ENCODE measurements at places on chromosomes 12 and 14. TPM values are rescaled to one million over a fixed set of nuclear protein-coding genes. Genes with fewer than 3 reads are reported as not detected.

RAPGEF3 gene
- total RNA-seq: 1.5 TPM

RNASE1 gene
- total RNA-seq: 1.3 TPM

SLC8A3 gene
- total RNA-seq: not detected

KIF5A gene
- total RNA-seq: 0.17 TPM

PZP gene
- not detected for total RNA-seq

RNF31 gene
- total RNA-seq: 49.7 TPM

PA2G4 gene
- total RNA-seq: 69.7 TPM

RACGAP1 gene
- 8.5 TPM for total RNA-seq

IFI27L1 gene
- total RNA-seq: 12.5 TPM

MSI1 gene
- total RNA-seq: not detected

TMEM119 gene
- total RNA-seq: 182 TPM

PAX9 gene
- not detected for total RNA-seq

CRACR2A gene
- total RNA-seq: 3.2 TPM

PPFIA2 gene
- total RNA-seq: not detected

ACOT4 gene
- 0.09 TPM for total RNA-seq

CCNK gene
- 10.4 TPM for total RNA-seq

SCAF11 gene
- total RNA-seq: 54.1 TPM

AQP5 gene
- 5.4 TPM for total RNA-seq

FOXM1 gene
- total RNA-seq: 3.3 TPM

MUCL1 gene
- total RNA-seq: not detected

RD3L gene
- total RNA-seq: not detected

SLC25A47 gene
- total RNA-seq: not detected

RTL1 gene
- total RNA-seq: not detected

CIROP gene
- total RNA-seq: not detected

AQP2 gene
- not detected for total RNA-seq

ANG gene
- total RNA-seq: 12.8 TPM

MYO1H gene
- total RNA-seq: not detected

OAS1 gene
- total RNA-seq: 2.7 TPM

EIF2B2 gene
- 17.8 TPM for total RNA-seq

GPR65 gene
- total RNA-seq: 0.12 TPM

RERGL gene
- total RNA-seq: not detected

CPNE8 gene
- 8.1 TPM for total RNA-seq

CCDC177 gene
- total RNA-seq: 0.12 TPM

IL26 gene
- total RNA-seq: not detected

PDZRN4 gene
- total RNA-seq: not detected

CDK4 gene
- total RNA-seq: 231 TPM

TDRD9 gene
- total RNA-seq: 1.0 TPM

HAL gene
- not detected for total RNA-seq

DCP1B gene
- total RNA-seq: 15.9 TPM

KRT73 gene
- total RNA-seq: not detected

B4GALNT1 gene
- 0.17 TPM for total RNA-seq

CMA1 gene
- not detected for total RNA-seq

PRB3 gene
- total RNA-seq: not detected

CLEC1A gene
- 0.09 TPM for total RNA-seq

RSRC2 gene
- total RNA-seq: 20.0 TPM

DIP2B gene
- 18.6 TPM for total RNA-seq

ZBTB25 gene
- 3.5 TPM for total RNA-seq

C3AR1 gene
- not detected for total RNA-seq

PAPLN gene
- 25.0 TPM for total RNA-seq

KRT83 gene
- not detected for total RNA-seq

PIP4P1 gene
- 14.4 TPM for total RNA-seq

EPYC gene
- not detected for total RNA-seq
